Naive thymus-derived CD8-positive, alpha-beta T cell (primary cell): ENCODE measurements at places on chromosomes 12 and 14.

DNA sequence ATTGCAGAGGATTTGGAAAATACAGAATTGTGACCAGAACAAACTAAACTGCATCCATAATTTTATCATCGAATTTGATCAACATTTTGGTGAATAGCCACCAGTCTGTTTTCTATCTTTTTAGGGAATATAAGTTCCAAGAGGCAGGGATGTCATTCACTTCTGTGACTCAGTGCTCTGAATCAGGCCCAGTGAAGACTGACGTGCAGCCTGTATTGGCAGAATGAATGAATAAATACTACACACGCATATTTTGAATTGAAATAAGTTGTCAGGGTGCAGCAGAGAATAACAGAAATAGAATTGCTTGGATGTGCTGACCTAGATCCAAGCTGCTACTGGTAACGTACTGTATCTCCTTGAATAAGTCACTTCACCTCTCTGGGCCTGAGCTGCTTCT is 1.3 kb upstream of the EMP1 start:
- no peak for DNase-seq

GRCh38 chr12:12779007-12779406 is 6.5 kb upstream of the APOLD1 start:
- no peak for DNase-seq

GRCh38 chr12:131052929-131053328 is 99.2 kb downstream of the ADGRD1 start:
- DNase-seq: no peak

DNA sequence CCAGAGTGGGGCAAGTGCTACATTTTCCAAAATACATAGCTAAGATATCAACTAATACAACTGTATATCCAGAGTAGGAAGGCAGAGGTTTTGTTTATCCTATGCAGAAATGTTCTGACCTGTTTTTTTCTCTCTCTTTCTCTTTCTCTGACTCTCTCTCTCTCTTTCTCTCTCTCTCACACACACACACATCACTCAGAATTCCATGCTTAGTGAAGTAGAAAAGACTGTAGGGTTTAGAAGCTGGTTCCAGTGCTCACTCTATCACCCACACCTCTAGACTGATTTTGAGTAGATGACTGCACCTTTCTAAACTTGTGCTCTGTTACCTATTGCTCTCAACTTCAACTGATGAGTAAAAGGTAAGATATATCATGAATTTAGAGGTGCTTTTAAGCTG is 356.7 kb downstream of the LRIG3 start:
- DNase-seq: no peak

DNA sequence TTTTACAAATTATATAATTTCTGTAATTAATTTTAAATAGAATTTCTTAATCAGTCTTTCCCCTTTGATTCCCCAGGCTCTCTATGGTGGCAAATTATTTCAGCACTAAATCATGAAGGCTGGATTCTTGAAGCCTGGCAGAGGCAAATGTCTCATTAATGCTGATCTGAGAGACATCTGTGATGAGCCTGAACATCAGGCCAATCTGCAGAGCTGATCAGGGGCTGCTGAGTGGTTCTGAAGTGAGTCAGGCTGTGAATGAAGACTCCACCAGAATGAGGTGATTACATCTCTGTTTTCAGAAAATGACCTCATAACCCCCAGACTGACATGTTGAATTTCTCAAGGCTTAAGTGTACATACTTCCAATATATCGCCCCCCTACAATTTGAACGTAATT is 124.2 kb upstream of the MIS18BP1 start:
- DNase-seq: no peak

GRCh38 chr14:87155856-87156488 is 837.0 kb downstream of the GALC start:
- DNase-seq: no peak

GRCh38 chr12:92070054-92070863 is 75.4 kb downstream of the BTG1 start:
- no peak for DNase-seq

GRCh38 chr12:109881752-109882151 is 1.4 kb upstream of the GLTP start:
- DNase-seq: no peak

DNA sequence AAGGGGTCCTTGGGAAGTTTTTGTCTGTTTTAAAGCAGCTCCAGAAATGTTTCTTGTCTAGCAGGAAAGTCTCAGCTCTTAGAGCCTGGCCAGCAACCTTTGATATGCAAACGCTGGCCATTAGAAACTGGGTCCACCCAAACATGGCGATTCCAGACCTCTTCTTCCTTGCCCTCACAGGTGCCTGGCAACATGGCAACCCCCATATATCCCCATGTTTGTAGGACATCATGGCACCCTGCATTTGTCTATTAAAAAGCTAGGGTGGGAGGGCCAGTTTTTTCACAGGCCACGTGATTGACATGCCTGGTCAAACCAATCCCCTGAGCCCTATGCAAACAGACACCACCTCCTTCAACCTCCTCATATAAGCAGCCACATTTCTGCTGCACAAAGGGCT is 848.7 kb upstream of the FOXG1 start:
- no peak for DNase-seq

DNA sequence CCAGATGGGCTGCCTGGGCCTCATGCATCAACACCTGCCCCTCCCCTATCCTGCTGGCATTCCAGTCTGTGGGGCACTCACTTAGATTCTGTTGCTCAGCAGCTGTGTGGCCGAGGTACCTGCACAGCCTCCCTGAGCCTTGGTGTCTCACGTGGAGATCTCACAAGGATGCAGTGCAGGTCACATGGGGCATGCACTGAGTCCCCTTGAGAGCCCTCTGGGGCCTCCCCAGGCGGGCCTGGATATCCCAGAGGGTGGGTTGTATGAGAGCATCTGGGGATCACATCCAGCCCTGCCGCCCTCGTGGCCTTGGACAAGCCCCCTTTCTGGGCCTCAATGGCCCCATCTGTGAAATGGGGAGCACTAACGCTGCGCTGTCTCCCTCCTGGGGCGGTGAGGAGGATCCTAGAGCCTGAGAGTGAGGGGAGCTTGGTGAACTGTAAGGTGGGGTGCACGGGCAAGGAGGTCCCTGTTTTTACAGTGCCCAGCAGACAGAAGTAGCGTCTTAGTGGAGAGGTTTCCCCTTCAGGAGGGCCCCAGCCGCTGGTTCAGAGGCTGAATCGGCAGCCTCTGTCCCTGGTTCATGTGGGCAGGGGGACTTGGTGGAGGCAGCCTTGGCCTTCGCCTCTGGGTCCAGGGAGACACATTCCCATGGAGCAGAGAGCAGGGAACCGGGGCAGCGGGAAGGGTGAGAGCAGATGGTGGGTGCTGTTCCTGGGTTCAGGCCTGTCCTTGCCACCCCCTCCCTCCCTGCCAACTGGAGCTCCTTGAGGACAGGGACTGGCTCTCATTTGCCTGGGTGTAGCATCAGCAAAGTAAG is 791 bp upstream of the SLC25A47 start:
- DNase-seq: no peak

DNA sequence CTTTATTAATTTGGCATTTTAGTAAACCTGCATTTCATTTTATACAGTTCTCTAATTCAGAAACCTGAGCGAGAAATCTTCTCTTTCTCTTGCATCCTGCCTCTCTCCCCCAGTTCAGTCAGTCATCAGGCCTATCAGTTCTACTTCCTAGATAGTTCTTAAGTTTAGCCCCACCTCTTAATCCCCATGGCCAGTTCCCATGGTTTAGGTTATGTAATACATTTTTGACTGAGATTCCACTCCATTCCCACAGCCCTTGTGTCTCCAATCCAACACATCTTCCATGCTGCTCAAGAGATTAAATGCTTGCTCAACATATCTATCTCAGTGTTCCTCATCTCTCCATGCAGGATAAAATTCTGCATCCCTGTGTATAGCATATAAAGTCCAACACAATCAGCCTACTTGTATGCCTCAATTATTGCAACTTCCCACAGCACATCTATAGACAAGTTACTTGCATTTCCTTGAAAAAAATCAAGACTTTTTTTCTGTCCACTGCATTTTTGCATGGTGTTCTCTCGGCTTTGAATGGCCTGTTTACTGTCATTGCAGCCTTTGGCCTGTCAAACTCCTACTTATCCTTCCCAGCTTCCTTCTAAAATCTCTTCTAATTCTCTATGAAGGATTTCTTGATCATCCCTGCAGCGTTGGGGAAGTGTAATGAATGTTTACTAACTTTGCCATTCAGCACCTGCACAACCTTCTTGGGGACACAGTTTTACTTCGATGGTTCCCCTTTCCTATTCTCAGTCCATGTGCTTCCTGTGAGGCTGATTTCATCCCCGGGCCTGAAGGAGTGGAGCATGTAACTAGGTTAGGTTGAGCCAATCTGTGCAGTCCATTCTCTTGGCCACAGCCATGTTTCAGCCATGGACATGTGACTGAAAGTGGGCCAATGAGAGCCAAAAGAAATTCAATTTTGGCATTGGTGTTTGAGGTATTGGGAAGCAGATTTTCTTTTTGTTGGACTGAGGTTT is 80.8 kb downstream of the DACT1 start:
- no peak for DNase-seq

DNA sequence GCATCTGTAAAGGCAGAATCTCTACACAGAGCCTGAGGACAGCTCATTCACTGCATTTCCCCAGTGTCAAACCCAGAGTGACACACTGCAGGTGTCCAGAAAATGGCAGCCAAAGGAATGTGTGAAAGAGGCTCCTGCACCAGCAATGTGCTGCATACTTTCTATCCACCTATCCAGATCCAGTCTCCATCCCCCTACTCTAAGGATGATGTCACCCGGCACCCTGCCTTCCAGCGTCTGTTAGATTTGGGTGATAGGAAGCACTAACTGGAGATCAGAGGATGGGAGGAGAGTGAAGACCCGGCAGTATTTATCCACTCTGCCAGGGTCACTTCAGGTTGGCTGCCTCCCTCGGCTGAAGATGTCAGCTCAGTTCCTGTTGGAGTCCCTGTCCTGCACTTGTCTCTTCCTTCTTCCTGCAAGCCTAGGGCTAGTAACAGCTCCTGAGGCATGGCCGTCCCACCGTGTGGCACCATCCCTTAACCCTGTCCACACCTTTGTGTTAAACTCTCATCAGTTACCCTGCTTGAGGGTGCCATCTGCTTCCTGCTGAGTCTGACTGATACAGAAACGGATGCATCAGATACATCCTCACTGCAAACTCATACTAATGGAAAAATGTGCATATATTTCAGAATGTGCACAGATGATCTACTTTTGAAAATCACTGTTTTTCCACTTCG is 13.0 kb upstream of the GPR68 start:
- DNase-seq: no peak

DNA sequence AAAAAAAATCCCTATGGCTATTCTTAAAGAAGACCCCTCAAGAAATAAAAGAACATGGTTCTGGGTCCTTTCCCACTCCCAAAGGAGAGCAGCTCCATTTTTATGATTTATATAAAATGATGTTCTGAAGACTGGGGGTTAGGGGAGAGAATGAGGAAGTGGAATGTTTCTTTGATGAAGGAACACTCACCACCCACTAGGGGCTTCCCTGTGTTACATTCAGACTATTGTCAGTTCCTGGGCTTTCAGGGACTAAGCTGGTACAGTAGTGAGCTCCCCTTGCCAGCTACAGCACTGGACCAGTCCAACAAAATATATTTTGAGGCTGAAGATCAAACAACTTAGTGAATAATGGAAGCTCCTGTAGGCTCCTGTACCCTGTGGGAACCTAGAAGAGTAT is 98.9 kb downstream of the HMGA2 start:
- no peak for DNase-seq

- no peak for DNase-seq
Measured at GRCh38 chr12:109988274-109988673, 7.9 kb downstream of the GIT2 start.

- no peak for DNase-seq
Measured at GRCh38 chr12:105861227-105861626, 277.5 kb downstream of the NUAK1 start.

GRCh38 chr14:61308198-61308597 is 13.2 kb upstream of the PRKCH start:
- no peak for DNase-seq

DNA sequence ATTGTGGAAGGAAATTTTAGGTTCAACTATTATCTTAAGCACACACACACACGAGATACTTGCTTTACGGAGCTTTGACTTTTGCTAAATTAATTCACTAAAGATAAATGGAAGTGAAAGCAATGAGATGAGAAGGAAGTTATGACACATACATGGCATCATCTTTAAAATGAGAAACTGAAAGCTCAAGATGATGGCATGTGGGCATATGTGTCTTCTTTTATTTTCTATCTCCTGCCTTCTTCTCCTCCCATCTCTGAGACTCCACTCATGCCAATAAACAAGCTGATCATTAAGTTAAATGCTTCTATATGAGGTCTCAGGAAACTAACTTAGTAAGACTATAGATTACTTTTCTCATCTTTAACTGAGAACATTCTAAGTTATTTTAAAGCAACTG is 216.7 kb downstream of the MED13L start:
- no peak for DNase-seq

DNA sequence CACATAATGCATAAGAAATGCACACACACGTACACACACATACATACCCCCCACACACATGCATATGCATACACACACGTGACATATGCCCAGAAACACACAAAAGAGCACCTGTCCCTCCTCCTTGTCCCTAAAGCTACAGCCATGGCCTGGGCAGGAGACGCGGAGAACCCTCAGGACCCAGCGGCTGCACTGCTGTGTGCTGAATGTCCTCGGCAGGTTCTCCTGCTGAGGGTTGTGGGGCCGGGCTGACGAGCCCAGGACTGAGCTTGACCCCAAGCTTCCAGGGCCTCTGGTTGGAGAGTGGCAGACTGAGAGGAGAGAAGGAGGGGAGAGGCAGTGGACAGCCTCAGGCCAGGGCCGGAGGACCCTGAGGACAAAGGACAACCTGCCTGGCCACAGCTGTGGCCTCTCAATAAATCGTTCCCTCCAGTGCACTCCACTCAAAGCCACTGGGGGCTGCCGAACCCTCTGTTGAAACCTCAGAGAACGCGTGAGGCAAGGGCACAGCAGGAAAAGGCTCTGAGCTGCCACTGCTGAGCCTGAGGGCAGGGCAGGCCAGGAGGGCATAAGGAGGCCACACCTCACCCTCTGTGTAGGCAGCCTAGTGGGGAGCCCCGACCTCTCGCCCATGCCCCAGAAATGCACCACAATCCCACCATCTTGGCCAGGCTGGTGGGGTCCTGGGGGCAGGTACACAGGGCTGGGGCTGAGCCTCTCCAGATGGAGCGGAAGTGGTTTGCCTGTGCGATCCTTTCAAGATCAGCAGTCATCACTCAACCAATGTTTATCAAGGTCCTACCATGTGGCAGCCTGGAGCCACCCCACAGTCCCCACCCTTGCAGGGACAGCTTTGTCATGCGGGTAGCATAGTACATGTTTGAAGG is 3.1 kb downstream of the CACNA2D4 start:
- peak; percentile 47 for DNase-seq

GRCh38 chr14:100117633-100118395 is 41.6 kb downstream of the DEGS2 start:
- DNase-seq: no peak

- no peak for DNase-seq
Measured at GRCh38 chr12:19959353-19959752, 409.0 kb upstream of the PDE3A start.

- DNase-seq: no peak
Measured at GRCh38 chr12:68633614-68634558, 23.2 kb downstream of the RAP1B start.

- DNase-seq: no peak
Measured at GRCh38 chr14:105290621-105291346, 10.0 kb downstream of the BRF1 start.

GRCh38 chr14:78401866-78402265 is 231.7 kb downstream of the NRXN3 start:
- DNase-seq: no peak
